ENCODE measurements at places on chromosomes 16 and 17.

GRCh38 chr16:48210747-48211146, 33.4 kb upstream of the LONP2 start:
- no peak for DNase-seq

GRCh38 chr17:65696739-65697394, 135.4 kb upstream of the AXIN2 start:
- no peak for DNase-seq

- no peak for DNase-seq
These were observed 9.4 kb downstream of the CD300LF start for GRCh38 chr17:74703311-74703710.

DNA sequence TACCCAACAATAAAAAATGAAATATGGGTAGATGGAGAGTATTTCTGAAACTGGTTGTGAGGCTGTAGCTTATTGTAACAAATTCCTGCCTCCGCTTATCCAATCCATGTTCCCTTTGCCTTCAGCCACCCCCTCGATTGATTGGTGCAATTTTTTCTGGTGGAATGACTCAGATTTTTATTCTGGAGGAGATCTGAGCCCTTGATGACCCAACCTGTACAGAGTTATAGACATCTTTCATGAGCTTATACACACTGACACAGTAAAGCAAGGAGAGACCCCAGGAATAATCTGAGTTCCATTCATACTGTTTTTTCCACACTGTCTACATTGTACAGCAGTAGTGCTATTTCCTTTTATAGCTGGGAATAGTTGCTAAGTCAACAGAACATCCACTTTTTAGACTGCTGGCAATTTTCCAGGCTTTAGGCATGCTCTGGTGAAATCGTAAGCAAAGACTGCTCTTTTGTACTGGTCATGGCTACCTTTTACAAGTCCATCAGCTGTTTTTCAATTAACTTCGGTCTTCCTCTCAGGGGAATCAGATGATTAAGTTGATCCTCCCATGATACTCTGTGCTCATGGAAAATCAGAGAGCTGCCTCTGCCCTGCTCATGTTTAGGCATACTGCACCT, 30.1 kb downstream of the CCL4 start:
- DNase-seq = no peak

- no peak for DNase-seq
These were observed 1.3 kb downstream of the ZNF276 start for GRCh38 chr16:89722392-89723278.

GRCh38 chr16:88618956-88619667, 19.3 kb upstream of the IL17C start:
- no peak for DNase-seq

DNA sequence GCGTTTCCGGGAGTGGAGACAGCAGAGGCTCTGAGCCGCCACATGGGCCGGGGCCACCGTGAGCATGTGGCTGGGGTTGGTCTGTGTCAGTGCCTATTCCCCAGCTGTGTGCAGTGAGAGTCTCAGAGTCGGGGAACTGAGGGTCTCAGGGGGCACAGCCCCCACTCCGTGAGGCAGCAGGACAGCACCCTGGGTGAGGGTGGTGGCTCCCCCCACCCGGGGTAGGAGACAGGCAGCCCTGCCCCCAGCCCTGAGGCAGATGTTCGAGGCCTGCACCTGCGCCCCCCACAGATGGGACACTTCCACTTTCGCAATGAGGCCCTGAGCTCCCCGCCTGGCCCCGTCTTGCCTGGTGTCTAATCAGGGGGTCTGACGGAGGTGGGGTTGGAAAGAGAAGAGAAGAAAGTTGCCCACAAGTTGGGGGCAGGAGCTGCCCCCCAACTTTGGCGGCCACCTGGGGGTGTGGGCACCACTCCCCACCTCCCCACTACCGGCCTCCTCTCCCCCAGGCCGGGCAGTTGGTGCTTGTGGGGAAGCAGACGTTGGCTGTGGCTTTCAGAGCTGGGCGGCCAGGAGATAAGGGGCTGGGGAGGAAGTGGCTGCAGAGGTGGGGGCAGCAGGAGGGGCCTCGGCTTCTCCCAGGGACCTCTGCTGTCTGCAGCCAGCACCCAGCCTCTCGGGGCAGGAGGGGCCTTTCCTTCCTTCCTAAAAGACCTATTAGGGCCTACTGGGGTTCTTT, 1.8 kb upstream of the CBFA2T3 start:
- DNase-seq = no peak

GRCh38 chr17:81040791-81041337, 5.9 kb downstream of the BAIAP2 start:
- peak; percentile 13 for DNase-seq

DNA sequence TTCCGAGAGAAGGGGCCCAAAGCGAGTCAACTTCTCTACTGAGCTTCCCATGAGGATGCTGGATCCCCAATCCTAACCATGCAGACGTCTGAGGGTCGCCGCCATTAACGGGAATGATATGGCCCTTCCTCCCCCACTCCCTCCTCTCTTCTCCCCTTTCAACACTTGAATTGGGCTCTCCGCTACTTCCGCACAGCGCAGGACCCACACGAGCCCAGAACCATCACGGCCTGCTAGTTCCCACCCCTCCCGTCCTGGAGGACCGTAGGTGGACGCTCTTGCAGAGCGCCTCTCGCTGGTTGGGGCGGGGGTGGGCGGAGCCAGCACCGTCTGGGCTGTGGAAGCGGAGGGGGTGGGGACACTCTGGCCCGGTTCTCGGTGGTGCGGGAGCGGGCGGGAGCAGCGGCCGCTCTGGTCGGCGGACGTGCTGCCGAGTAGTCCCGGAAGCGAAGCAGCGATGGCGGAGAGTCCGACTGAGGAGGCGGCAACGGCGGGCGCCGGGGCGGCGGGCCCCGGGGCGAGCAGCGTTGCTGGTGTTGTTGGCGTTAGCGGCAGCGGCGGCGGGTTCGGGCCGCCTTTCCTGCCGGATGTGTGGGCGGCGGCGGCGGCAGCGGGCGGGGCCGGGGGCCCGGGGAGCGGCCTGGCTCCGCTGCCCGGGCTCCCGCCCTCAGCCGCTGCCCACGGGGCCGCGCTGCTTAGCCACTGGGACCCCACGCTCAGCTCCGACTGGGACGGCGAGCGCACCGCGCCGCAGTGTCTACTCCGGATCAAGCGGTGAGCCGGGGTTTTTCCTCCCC, at the start of gene UBE2Z:
Gene UBE2Z (plus strand): TSS at position 361 of the 797 bp plus-strand sequence. CDS start 97 bp downstream, at position 458.
- DNase-seq = peak; percentile 77
